ENCODE measurements at places on chromosomes 3 and 15.

DNA sequence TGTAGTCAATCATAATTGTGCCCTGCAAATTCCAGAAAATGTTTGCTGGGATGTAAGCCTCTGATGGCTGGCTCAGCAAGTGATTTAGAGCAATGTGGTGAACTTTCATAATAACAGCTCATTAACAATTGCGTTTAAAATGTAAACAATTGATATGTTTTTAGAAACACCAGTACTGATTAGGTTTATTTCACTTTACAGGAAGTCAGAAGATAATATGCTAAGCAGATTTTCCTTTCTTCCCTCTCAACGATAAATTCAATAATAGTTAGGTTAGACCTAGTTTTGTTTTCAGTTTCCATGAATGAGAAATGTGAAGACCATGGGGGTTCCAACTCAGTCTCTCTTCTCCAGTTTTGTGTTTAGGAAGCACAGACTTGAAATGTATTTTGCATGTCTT, 71.0 kb downstream of the FHIT start:
- DNase-seq, result no peak

GRCh38 chr15:29260896-29261295, 8.7 kb downstream of the NSMCE3 start:
- DNase-seq, result no peak

- no peak for DNase-seq
Measured at GRCh38 chr3:11134794-11135193, 19.5 kb upstream of the HRH1 start.

DNA sequence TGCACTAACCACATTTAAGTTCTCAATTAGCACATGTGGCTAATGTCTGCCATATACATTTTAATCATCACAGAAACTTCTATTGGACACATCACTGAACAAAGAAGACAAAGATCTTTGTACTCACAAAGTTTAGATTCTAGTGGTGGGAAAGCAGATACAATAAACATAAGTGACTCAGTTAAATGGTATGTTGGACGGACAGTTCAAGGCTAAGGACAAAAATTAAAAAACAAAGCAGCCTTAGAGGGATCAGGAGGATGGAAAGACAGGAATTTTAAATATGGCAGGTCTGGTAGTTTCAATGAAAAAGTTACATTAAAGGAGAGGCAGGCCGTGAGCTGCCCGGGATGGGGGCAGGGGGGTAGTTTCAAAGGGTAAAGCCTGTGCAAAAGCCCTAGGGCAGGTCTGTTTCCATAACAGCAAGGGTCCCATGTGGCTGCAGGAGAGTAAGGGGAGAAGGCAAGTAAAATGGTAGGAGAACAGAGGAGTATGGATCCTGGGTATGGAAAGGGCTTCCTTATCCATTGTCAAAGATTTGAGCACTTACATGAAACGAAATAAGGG, 220.7 kb downstream of the FHIT start:
- no peak for DNase-seq

DNA sequence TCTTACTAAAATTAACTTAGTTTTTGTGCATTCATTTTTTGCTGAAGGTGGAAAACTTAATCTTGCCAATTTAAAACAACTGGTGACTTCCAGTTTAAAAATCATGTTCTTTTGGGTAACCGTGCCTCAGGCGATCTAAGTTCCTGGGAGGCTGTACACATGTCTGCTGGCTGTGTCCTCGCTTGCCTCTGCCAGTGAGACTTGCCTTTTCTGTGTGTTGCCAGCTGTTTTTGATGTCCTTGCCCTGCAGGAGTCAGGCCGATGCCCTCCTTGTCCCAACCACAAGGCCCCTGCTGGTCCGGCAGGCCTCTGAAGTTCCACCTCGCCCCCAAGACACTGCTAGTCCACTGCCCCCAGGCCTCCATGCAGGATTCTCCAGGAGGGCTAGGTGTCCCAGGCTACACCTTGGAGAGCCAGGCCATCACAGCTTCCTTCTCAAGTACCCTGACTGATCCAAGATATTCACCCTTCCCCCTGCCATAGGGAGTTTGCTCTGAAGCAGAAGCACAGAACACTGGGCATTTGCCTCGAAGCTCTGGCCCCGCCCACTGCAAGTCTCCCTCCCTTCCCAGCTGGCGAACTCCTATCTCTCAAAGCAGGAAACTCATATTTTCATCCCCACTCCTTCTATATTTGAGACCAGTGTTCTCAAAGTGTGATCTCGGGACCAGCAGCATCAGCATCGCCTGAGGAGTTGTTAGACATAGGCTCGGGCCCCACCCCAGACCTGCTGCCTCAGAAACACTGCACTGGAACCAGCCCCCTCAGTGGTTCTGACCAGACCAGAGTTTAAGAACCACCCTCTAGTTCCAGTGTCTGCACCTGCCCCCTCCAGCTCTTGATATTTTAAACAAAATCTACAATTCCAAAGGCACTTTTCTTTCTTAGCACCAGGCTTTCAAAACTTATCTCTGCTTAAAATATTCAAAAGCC, 185.8 kb upstream of the UBE2E1 start:
- no peak for DNase-seq

- DNase-seq, result no peak
Measured at GRCh38 chr3:62094461-62094860, 278.9 kb downstream of the FEZF2 start.
